ENCODE measurements at places on chromosomes 11 and 22. TPM values are rescaled to one million over a fixed set of nuclear protein-coding genes. Genes with fewer than 3 reads are reported as not detected.

The C11orf52 gene
- 1.6 TPM for total RNA-seq

GRCh38 chr11:76577226-76577920, 93.2 kb downstream of the LRRC32 start:
- no peak for DNase-seq

- DNase-seq, result no peak
Measured at GRCh38 chr11:36509201-36509639, 852 bp downstream of the TRAF6 start.

DNA sequence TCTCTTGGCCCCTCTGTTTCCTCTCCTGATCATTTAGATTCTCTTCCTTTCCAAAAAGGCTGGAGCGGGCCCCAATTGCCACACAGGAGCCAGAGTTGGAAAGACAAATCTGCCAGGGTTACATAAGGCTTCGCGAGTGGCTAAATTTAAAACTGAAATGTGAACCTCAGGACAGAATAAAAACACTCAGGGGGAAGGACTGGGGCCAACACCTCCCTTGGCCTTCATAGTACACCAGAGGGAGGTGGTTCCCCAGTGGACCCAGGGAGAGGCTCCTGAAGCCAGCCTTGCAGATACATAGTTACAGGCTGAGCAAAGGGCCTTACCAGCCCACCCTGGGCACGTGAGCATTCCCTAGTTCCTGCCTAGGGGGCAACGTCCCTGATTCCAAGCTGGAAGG, 150.1 kb downstream of the MN1 start:
- DNase-seq, result no peak

DNA sequence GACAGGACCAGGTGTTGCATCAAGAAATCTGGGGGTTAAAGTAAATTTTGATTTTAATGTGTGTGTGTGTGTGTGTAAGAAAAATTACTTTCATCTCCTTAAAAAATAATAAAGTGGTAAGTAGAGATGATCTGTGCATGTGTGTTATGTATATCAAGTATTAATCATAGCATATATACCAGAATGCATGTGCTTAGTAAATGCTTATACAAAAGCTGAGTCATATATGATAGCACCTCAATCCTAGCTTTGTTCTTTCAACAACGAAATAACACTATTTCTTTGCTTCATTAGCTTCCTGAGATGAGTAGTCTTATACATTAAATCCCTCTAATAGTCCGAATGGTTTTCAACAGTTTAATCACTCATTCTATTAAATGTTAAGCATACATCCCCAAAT, 899.6 kb upstream of the ANO3 start:
- DNase-seq, result no peak

DNA sequence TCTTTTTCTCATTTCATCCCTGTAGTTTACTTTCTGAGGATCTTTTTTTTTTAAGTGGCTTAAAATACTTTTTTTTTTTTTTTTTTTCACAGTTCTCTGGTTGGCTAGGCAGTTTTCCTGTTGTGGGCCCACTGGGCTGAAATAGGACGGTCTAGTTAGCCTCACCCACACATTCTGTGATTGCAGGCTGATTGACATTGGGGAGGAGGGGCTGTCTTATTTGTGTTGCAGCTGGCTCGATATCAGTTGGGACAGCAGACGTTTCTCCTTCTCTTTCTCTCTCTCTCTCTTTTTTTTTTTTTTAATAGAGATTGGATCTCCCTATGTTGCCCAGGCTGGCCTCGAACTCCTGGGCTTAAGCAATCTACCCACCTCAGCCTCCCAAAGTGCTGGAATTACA, 6.9 kb downstream of the BCR start:
- DNase-seq, result no peak

- no peak for DNase-seq
Measured at GRCh38 chr11:114812733-114813132, 134.4 kb downstream of the NXPE2 start.

DNA sequence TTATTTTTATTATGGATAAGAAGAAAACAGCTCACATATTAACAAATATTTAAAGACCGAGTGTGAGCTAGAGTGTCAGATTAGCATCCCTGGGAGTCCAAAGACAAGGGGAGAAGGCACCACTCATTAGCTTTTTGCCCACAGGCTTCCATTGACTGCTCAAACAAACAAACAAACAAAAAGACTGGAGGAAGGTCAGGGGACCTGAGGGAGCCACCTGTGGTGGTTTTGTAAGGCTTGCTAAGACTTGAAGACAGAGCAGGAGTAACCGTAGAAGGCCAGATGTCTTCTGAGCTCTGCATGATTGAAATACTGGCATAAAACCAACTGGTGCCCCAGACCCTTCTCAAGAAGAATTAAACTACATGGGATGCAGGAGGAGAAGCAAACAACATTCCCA, 395.2 kb upstream of the CNTN5 start:
- DNase-seq, result no peak

DNA sequence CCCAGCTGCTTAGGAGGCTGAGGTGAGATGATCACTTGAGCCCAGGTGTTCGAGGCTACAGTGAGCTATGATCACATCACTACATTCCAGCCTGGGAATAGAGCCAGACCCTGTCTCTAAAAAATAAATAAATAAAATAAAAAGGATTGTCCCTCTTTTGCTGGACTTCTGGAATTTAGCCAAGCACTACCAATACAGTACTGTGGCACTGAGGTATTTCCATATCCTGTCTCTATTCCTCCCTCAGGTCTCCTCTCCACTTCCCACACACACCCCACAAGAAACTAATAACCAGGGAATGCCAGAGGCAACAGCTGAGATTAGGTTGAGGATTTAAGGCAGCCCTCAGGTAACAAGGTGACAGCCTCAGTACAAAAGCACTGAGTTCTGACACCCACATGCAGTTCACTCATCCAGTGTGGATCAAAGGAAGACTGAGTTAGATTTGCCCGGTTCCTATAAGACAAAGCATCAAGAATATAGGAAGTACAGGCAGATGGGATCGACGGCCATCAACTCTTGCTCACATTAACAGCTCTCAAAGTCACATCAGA, 4.5 kb upstream of the PPP2R1B start:
- no peak for DNase-seq

GRCh38 chr11:70669871-70670675, 271.7 kb downstream of the CTTN start:
- DNase-seq, result no peak

DNA sequence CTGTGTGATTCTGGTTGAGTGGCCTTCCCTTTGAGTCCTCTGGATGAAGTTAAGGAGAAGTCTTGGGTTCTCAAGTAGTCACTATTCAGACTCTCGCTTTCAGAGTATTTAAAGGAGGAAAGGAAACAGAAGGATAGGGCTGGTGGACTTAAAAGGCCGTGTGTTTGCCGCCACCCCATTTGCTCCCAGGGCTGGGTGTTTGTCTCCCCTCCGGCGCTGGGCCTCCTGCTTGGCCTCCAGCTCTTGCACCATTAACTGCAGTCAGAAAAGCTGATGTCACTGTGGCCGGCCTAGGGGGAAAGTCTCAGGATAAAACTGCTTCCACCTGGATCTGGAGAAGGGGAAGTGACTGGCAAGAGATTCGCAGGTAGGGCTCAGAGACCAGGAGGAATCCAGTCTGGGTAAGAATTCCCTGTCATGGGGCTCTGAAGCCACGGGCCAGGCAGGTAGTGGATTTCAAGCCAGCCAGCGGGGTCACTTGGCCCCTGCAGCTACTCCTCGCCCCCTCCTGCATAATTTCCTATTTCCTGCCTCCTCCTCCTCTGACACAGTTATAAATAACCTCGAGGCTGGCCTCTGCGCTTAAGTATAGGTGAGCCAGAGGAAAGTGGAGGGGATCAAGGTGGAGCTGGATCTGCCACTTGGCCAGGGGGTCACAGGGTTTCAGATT, 17.1 kb downstream of the TIMP3 start:
- no peak for DNase-seq

DNA sequence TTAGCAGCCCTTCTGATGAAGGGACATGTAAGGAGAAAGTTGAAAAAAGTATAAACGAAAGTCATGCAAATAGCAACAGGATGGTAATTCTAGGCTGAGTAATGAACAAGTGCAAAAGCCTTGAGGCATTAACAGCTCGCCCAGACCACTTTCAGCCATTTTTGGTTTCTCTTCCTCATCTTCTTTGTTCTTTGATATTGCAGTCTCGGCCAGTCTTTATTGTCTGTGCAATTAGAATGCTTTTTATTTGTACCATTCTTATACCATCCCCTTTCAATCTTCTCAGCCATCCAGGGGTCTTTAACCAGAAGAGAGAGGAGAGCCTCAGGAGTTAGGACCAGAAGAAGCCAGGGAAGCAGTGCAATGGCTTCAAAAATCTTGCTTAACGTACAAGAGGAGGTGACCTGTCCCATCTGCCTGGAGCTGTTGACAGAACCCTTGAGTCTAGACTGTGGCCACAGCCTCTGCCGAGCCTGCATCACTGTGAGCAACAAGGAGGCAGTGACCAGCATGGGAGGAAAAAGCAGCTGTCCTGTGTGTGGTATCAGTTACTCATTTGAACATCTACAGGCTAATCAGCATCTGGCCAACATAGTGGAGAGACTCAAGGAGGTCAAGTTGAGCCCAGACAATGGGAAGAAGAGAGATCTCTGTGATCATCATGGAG, 7.3 kb downstream of the TRIM34 start:
- DNase-seq, result no peak

The OR5P2 gene
- not detected for total RNA-seq

DNA sequence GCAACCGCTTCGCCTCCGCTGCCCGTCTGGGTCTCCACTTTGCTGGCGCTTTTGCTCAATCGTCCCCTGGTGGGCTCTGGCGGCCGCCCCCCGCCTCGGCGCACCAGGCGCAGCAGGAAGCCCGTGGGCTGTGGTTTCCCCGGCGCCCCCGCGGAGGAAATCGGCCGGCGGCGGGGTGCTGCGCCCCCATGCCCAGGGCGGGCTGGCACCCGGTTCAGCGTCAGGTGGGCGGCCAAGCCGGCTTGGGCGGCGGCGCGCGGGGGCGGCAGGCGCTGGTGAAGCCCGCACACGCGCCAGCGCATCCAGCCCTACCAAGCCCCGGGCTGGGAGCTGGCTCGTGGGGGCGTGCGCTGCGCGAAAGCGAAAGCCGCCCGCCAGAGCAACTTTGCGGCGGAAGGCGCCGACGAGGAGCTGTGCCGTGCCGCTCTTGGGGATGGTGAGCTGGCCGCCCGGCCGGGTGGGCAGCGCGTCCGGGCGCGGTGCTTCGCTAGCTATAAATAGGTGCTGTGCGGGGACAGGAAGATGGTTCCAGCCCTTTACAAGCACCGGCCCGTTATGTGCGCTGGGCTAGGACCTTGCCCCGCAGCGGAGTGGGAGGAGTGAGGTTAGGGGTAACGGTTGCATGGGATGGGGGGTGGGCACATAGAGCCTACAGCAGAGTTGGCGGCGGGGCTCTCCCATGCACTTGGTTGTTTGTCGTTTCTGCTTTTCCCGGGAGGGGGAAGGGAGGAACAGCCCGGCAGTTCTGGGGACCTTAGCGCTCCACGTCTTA, 25.0 kb upstream of the SUSD2 start:
- no peak for DNase-seq

GRCh38 chr11:45596571-45596970, 68.9 kb downstream of the CHST1 start:
- no peak for DNase-seq

DNA sequence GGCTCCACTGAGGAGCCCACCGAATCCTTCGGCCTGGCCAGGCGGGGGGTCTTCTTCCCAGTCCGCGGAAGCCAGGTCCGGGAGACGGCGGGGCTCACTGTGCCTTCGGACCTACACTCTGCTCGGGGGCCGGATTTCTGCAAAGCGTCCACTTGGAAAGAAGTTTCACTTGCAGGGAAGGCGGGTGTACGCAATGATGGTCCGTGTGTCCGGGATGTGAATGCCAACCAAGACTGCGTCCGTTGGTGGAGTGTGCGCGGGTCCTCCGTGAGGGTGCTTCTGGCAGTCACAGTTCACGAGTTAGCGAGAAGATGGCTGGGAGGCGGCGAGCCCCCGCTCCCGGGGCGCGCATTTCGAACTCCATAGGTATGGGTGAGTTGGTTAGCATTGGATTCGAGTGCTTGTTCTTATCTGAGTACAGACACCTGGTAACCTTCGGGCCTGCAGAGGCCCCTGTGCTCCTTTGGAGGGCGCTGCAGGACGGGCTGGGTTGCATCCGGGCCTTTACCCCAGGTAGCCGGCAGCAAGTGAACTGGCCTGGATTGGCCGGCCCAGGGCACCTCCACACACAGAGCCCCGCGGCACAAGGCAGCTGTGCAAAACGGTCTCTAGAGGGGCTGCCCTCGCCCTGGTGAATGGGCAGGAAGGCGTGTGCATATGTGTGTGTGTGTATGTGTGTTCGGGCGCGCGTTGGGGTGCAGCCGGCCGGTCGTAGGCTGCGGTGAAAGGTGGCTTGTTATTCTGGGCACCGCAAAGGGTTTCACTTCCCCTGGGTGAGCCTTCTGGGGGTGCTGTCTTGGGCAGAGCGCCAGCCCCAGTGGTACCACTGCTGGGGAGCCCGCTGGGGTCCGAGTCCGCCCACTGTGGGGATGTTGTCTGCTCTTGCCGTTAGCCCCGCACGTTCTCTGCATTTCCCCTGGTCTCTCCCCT, 13.3 kb upstream of the CYP2R1 start:
- peak; percentile 17 for DNase-seq

- DNase-seq, result no peak
Measured at GRCh38 chr11:36730761-36731160, 132.7 kb upstream of the RAG2 start.

GRCh38 chr22:39360674-39361413, 11.1 kb downstream of the SYNGR1 start:
- DNase-seq, result no peak

GRCh38 chr11:2744166-2744565, 44.4 kb upstream of the KCNQ1OT1 start:
- DNase-seq, result no peak

DNA sequence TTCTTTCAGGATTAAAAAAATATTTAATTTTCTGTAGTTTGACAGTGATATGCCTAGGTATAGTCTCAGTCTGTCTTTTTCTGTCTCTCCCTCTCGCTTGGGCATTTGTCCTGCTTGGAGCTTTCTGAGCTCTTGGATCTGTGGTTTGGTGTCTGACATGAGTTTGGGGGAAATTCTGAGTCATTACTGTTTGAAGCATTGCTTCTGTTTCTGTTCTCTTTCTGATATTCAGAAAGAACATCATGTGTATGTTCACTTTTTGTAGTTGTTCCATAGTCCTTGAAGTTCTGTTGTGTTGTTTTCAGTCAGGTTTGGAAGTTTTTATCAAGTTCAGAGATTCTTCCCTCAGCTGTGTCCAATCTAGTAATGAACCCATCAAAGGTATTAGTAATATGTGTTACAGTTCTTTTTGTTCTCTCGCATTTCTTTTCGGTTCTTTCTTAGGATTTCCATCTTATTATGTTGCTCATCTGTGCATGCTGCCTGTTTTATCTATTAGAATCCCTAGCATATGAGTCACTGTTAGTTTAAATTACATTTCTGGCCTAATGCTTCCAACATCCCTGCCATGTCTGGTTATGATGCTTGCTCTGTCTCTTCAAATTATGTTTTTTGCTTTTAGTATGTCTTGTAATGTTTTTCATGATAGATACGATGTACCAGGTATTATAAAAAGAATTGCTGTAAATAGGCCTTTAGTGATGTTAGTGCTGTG, 48.4 kb downstream of the DDX10 start:
- DNase-seq, result no peak

Measured in uterus (tissue), 4 donors.